Activated naive CD8-positive, alpha-beta T cell treated with anti-CD3 and anti-CD28 coated beads, Interleukin-2, amount 10 ng/mL, durations not matched to agents 7 days and 5 days (primary cell): ENCODE measurements at places on chromosomes 11 and 22. TPM values are rescaled to one million over a fixed set of nuclear protein-coding genes. Genes with fewer than 3 reads are reported as not detected.

The KCNJ5 gene
- total RNA-seq, result 0.17 TPM

The KCNQ1OT1 gene
- total RNA-seq, result 0.34 TPM

The APOA1 gene
- 0.44 TPM for total RNA-seq

The PHOX2A gene
- not detected for total RNA-seq

The LDHAL6A gene
- total RNA-seq, result not detected

DNA sequence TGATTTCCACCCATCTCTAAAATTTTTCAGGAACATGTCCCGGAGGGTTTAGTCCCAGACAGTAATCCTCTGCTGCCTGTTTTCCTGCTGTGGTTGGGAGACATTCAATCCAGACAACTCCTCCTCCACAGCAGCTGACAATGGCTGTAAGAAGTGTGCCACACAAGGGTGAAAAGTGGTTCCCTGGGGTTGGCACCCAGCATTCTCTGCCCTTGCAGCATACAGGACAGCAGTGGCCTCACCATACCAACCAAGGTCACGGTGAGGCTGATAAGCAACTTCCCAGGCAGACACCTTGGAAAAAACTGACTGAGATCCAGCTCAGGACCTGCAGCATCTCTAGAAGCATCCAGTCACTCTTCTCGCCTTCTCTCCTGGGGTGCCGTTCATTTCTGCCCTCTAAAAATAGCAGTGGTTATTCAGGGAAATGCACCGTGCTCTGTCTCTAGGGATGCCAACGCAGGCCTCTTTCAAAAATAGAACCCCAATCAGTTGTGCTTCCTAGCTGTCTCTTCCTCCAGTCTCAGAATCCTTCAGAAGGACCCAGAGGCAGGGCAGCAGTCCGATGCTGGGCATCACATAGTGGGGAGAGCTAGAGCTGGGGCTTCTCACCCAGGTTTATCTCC is 241.0 kb downstream of the TENM4 start:
- no peak for DNase-seq

DNA sequence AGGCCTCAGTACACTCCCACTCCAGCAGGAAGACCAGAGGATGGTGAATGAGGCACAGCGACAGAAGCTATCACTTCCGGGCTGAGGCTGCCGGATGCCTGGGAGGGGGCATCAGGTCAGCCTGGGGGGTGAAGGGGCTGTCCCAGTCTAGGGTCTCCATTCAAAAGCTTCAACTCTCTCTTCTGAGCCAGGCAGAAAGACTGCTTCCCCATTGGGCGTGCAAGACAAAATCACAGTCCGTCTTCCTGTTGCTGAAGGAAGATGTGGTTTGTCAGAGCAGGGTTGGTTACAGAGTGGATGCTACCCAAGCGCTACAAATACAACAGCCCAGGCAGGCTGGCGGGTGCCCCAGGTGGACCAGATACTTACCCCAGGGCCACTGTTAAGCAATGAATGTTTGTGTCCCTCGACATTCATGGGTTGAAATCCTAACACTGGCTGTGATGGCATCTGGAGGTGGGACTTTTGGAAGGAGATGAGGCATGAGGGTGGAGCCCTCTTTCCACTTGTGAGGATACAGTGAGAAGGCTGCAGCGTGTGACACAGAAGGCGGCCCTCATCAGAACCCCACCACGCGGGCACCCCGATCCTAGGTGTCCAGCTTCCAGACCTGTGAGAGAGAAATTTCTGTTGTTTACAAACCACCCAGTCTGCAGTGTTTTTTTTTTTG is 12.0 kb downstream of the UPK3A start:
- DNase-seq, result peak; percentile 58

GRCh38 chr11:121282886-121283502 is 9.6 kb upstream of the SC5D start:
- DNase-seq, result no peak

- DNase-seq, result no peak
Observed at GRCh38 chr11:26332572-26332915, 614 bp downstream of the ANO3 start.

- no peak for DNase-seq
Observed at GRCh38 chr11:75028724-75029123, 40.0 kb downstream of the NEU3 start.

- DNase-seq, result no peak
Observed at GRCh38 chr11:44779736-44780520, 53.2 kb downstream of the TSPAN18 start.

- no peak for DNase-seq
Observed at GRCh38 chr11:45618897-45619296, 46.5 kb downstream of the CHST1 start.

DNA sequence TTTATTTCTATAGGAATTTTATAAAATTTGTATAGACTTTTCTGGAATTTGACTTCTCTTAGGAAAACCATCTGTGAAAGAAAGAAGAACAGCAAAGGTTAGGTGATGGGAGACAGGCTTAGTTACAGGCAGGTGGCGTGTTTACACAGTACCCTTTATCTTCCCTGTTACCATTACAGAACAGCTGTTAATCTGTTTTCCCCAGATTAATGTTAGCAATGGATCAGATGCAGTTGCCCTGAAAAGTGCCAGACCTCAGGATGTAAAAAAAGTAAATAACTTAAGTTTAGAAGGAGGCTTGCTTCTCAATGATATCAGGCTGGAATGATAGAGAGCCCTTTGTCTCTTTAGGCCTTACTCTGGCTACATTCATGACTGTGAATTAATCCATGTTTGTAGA is 1186.5 kb upstream of the TENM4 start:
- no peak for DNase-seq

DNA sequence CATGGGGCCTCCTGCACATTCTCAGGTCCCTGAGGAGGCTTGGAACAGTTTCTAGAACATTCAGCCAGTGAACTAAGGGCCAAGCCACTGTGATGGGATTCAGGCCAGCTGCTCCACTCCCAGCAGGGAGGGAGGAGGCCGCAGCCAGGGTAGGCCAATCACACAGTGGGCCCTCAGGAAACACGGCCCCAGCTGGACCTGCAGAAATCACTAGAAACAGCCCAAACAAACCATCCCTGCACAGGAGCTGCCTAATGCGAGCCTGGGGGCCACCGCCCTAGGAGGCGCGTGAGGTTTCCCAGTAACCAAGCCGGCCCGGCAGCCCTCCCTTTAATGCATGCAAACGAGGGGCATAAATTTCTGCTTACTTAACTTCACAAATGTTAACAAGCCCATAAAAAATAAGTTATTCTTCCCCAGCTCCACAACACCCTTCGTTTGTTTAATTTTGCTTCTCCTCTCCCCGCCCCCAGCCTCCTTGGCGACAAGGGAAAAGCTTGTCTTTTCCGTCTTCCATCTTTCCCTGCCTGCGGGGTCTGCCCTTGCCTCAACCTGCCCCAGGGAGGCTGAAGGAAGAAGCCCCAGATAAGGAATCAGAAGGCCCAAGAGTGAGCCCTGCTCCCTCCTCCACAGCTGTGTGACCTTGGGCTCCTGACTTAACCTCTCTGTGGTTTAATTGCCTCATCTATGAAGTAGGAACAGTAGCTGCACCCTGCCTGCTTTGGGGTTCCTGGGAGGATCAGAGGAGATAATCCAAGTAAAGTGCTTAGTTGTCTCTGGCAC is 25.7 kb downstream of the ELFN2 start:
- no peak for DNase-seq

GRCh38 chr22:38433871-38434270 is 21.1 kb downstream of the KCNJ4 start:
- DNase-seq, result no peak

DNA sequence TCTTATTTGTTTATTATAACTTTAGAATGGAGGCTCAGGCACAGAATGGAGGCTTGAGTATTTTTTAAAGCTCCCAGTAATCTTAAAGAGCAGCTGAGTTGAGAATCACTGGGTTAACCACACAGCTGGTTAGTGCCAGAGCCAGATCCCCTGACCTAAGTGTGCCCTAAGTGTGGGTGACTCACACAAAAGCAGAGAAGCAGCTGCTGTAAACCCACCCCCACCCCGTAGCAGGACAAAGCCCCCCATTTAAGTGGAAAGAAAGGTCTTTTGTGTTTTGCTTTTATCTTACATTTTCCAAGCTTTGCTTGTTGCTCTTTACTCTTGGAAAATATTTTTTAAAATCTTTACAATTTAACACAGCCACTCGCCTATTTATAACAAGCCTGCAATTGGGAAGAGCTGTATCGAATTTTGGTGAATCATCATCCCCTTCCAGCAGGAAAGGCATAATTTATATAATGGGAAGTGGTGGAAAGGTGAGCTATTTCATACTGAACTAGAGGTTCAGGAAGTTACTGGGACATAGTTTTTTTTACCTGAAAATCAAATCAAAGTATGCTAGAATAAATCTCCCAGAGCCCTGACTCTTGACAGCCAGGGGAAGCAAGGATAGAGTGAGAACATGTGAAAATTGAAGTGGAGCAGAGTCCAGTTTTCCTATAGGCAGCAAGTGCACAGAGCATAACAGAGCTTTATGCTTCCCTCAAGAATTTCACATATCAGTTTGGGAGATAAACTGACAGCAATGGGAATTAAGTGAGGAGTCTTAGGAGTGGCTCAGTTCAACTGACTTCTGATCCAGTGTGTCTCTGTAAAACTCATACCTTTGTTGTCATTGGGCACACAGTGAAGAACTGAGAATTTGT is 405.7 kb downstream of the AASDHPPT start:
- no peak for DNase-seq

DNA sequence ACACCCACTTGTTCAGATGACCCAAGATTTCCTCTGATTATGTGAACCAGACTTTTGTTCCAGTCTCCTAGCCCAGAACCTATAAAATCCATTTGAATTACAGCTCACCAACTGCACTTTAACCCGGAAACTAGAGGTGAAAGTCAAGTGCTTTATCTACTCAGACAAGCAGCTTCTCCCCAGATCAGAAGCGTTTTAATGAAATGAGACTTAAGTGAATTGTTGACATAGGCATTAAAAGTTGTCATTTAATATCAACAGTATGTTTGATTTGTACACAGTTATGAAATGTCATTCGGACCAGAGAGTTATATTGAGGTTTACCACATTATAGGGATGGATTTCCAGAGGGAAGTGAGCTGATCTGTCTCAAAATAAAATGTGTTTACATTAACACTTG is 52.0 kb downstream of the CADM1 start:
- no peak for DNase-seq

DNA sequence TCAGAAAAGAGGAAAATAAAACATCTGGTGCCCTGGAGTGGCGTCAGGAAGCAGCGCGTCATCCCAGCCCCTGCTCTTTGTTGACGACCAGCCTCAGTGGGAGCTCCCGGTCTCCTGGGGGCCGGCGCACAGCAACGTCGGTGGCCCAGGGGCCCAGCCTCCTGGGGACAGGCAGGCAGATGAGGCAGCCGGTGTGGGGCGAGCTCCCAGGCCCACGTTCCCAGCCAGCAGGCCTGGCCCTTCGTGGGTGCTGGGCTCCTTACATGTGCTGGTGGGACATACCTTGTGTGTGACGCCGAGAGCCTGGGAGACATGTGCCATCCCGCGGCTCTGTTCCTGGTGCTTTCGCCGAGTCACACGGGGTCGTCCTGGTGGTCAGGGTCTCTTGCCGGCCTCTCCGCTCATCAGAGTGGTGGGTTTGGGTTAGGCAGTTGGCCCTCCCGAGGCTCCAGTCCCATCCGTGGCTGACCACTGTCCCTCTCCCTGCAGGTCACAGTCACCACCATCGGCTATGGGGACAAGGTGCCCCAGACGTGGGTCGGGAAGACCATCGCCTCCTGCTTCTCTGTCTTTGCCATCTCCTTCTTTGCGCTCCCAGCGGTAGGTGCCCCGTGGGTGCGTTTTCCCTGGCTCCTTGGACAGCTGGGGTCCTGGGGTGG is 116.7 kb downstream of the KCNQ1OT1 start:
- peak; percentile 14 for DNase-seq

DNA sequence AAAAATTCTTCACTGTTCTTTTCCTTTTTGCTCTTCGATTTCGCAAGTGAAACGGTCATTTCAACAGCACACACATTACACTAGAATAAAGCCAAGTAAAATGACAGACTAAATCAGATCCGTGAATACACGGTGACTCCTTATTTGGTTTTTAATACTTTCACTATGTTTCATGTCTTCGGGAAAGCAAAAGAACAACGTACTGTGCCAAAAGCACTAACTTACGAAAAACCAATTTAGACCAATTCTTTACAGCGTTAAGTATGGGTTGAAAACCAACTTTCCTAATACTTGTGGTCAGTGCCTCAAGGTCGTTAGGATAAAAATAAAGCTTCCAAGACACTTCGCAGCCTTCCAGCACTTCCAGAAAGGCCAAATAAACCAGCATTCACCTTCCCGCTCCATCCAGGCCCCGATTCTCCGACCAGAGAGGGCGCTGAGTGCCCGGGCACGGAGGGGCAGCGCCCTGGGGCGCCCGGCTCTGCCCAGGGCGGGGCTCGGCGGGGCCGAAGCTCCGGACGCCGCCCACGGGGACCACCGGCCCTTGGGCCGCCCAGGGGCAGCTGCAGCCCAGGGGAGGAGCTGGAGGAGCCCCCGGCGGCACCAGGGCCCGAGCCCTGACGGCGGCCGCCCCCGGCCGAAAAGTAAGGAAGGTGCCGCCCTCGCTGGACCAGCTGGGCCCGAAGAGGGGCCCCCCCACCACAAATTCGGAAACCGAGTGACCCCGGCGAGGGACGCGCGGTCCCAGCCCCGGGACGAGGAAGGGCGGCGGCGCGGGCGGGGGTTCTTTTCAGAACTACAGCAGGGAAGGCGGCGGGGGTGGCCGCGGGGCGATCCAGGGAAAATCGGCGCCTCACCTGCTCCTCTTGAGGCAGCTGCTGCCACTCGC is 499 bp downstream of the ATL3 start:
- no peak for DNase-seq

DNA sequence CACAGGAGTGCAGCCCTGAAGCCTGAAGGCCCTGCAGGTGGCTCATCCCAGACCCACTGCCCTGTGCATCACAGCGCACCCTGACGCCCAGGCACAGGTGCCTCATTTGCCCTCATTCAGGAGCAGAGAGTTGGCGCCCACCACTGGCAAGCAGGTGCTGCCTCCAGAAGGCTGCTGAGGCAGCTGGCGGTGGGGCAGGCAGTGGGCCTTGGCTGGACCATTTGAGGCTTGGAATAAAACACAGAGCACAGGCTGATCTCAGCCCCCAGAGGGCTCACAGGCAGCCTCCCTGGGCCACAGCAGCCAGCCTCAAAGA is 1151.9 kb downstream of the BRD1 start:
- no peak for DNase-seq

DNA sequence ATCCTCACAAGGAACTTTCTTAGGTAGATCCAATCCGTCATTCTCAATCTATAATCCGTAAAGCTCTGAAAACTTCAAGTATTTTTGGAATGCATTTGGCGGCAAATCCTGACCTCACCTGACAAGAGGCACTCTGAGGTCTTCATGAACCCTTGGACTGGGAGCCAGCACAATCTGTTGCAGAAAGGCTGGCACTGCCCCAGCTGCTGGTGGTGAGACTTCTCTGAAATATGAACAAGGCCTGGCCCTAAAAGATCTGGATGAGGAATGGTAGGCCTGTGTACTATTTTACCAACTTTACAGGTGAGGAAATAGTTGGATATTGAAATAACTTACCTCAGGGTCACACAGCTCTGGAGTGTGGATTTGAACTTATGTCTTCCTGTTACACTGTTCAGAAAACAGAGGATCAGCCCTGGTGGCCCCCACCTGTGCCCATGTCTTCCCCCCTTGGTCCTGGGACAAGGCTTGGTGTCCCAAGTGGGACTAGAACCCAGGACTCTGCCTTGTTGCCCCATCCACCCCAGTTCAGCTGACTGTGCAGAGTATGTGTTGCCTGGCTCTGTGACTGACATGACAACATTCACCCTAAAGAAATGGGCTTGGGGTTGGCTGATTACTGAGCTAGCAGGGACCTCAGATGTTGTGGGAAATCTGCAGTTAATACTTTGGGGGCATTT is 471.4 kb downstream of the MN1 start:
- no peak for DNase-seq

GRCh38 chr11:62352355-62353336 is 15.4 kb downstream of the ASRGL1 start:
- no peak for DNase-seq
